Neural crest cell (in vitro differentiated cells): ENCODE measurements at places on chromosomes 7 and 10. TPM values are rescaled to one million over a fixed set of nuclear protein-coding genes. Genes with fewer than 3 reads are reported as not detected.

CCDC172 gene
- not detected in 2 replicates for total RNA-seq

LRIT1 gene
- total RNA-seq = not detected in 2 replicates

GATA3 gene
- total RNA-seq = 0.35 and 0.39 TPM in 2 replicates

ZNF804B gene
- total RNA-seq = not detected in 2 replicates

SLC29A3 gene
- total RNA-seq = 5.3 and 6.0 TPM in 2 replicates

CACNB2 gene
- total RNA-seq = 2.1 and 2.2 TPM in 2 replicates

TEX47 gene
- not detected in 2 replicates for total RNA-seq

CFAP69 gene
- total RNA-seq = 2.5 TPM in 2 replicates

NRF1 gene
- total RNA-seq = 27.4 and 27.5 TPM in 2 replicates

PHYHIPL gene
- 17.1 and 17.5 TPM in 2 replicates for total RNA-seq

NPFFR1 gene
- not detected in 2 replicates for total RNA-seq
